ENCODE measurements at places on chromosomes 11 and 22. TPM values are rescaled to one million over a fixed set of nuclear protein-coding genes. Genes with fewer than 3 reads are reported as not detected.
A peak's percentile ranks its signal among the peaks of the same experiment; 100 is the strongest.

- no peak for DNase-seq
Observed at GRCh38 chr11:127601578-127601977, 601.0 kb upstream of the KIRREL3 start.

DNA sequence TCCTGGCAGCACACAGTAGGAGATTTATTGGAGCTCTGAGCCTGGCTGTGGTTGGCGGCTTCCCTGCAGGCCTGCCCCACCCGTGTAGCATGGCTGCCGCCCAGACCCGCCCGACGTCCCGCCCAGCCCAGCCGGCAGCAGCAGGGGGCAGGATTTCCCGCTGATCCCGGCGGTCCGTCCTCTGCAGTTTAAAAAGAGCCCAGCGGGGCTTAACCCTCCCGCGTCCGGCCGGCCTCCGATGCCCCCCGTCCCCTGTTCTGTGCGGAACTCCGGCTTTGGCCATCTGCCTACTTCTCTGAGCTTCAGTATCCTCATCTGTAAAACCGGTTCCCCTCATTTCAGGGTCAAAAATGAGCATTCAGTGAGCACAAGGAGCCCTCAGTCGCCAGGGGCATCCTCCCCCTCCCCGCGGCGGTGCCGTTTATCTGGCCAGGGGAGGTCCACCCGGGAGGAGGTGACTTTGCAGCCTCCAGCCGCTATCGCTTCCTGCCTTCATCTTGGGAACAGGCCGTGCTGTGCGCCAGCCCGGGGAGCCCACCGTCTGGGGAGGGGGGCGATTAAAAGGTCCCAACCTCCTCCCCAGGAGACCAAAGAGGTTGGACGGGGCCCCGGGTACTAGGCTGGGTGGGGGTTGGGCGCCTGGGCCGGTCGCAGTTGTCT is at the start of gene GAS2L1:
Gene GAS2L1, plus strand, starts transcription at position 476 of the 660 bp plus-strand sequence. CDS start 1,456 bp downstream, outside the sequence.
- peak; percentile 92 for DNase-seq

DNA sequence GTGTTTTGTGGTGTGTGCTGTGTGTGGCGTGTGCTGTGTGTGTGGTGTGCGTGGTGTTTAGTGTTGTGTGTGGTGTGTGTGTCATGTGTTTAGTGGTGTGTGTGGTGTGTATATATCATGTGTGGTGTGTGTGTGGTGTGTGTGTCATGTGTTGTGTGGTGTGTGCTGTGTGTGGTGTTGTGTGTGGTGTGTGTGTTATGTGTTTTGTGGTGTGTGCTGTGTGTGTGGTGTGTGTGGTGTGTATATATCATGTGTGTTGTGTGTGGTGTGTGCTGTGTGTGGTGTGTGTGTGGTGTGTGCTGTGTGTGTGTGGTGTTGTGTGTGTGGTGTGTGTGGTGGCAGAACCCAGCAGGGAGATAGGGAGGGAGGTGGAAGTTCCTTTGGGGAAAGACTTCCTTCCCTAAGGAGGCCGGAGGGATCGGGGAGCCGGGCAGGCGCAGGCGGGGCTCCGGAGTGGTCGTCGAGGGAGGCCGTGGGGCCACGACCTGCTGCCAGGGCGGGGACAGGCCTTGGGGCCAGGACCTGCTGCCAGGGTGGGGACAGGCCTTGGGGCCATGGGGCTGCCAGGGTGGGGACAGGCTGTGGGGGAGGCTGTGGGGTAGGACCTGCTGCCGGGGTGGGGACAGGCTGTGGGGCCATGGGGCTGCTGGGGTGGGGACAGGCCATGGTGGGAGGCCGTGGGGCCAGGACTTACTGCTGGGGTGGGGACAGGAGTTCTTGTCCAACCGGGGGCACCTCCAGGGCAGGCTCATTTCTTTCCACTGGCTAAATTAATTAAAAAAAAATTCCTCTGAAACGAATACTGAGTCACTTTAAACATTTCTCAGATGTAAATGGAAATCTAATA is 15.2 kb downstream of the PIM3 start:
- DNase-seq = peak; percentile 46

Gene MYO7A
- 8.9 TPM for total RNA-seq

DNA sequence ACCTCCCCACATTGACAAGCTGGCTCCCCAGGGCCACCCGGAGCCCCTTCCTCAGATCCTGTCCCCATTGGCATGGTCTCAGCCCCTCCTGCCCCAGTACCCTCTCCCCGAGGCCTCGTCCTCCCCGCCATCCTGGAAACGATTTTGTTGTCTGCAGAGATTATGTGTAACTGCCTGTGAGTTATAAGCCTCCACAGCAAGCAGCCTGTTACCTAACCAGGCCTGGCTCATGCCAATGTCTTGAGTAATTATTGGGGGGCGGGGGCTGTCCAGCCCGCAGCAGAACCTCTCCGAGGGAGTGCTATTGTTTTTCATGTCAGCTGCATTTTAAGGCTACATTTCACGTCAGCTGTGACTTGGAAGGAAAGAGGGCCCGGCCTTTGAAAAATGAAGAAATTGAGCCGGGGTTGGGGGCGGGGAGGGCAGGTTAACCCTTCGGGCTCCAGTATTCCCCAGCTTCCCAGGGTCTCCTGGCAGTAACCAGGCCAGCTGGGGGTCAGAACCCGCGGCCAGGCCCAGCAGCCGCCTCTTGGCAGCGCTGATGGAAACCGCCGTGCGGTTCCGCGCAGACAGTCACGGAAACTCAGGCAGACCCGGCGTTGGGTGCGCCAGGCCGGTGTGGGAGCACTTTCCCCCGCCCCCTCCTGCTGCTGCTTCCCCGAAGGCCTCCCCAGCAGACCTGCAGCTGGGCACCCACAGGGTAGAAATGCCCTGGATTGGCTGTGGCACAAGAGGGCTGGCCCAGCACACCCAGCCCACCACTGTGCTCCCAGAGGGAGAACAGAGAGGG is 59.5 kb downstream of the CDKN1C start:
- no peak for DNase-seq

- DNase-seq = no peak
Observed at GRCh38 chr11:69369945-69370344, 76.0 kb downstream of the MYEOV start.

DNA sequence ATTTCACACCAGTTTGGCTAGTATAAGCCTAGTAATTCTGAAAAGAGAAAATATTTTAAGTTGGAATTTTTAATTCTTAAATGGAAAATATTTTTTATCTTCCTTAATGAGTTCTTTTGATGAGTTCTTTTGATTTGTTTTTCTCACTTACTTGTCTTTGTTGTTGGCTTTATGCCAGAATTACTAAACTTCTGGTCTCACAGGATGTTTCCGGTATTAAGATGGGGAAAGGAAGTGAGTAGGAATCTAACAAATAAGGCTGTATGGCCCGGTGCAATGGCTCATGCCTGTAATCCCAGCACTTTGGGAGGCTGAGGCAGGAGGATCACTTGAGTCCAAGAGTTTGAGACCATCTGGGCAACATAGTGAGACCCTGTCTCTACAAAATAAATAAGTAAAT is 106.4 kb downstream of the ARHGAP42 start:
- DNase-seq = no peak

GRCh38 chr22:36232715-36233401 is 6.5 kb downstream of the APOL2 start:
- no peak for DNase-seq

Gene APOA4
- total RNA-seq = 1.8 TPM

GRCh38 chr11:2585566-2586086 is 114.2 kb downstream of the KCNQ1OT1 start:
- DNase-seq = no peak

Gene RFPL2
- total RNA-seq = not detected

DNA sequence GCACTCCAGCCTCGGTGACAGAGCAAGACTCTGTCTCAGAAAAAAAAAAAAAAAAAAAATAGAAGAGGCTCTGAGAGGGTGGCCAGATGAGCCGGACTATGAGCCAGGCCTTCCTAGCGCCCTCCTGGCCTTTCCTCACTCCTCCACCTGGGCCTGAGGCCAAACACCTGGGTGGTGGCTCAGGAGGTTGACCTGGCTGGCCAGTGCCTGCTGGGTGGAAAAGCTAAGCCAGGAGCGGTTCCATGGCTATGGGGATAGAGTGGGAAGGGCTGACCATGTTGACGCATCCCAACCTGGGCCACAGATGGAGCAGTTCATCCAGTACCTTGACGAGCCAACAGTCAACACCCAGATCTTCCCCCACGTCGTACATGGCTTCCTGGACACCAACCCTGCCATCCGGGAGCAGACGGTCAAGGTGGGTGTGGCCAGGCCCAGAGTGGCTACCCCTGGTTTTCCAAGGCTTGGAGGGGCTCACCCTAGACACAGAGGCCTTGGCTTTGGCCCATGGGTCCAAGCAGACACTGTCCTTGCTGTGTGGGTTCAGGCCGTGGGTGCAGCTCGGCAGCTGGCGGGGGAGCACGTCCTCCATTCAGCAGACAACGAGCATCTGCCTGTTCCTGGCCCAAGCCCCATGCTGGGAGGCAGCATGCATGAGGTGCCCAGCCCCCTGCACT is 7.6 kb downstream of the SCYL1 start:
- DNase-seq = no peak

- DNase-seq = peak; percentile 25
Observed at GRCh38 chr11:103537904-103538502, 428.8 kb downstream of the DYNC2H1 start.

- no peak for DNase-seq
Observed at GRCh38 chr11:1034456-1035295, 1.8 kb downstream of the MUC6 start.

Gene HIPK3
- 64.0 TPM for total RNA-seq

Gene LMO2
- total RNA-seq = not detected

DNA sequence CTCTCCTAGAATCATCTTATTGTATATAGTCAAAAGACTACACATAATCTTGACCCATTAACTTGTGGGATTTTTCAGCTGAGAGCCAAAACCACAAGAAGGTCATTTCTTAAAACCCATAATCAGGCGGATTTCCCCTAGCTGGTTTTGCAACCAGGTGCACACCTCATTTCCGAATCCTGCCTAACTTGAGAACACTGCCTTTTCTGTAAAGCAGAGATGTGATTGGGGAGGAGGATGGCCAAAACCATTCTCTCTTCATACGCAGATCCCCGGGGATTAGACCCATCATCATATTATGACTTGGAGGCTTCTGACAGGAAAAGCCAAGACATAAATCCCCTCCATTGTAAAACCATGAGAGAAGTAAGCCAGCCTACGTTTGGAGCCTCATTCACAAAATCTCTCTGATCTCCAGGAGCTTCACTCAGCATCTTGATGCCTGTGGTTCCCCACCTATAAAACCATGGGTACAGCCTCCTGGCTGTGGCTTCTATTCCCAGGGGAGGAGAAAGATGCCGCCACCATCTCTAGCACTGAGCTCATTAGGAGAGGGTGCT is 191.3 kb downstream of the KIF18A start:
- DNase-seq = no peak

DNA sequence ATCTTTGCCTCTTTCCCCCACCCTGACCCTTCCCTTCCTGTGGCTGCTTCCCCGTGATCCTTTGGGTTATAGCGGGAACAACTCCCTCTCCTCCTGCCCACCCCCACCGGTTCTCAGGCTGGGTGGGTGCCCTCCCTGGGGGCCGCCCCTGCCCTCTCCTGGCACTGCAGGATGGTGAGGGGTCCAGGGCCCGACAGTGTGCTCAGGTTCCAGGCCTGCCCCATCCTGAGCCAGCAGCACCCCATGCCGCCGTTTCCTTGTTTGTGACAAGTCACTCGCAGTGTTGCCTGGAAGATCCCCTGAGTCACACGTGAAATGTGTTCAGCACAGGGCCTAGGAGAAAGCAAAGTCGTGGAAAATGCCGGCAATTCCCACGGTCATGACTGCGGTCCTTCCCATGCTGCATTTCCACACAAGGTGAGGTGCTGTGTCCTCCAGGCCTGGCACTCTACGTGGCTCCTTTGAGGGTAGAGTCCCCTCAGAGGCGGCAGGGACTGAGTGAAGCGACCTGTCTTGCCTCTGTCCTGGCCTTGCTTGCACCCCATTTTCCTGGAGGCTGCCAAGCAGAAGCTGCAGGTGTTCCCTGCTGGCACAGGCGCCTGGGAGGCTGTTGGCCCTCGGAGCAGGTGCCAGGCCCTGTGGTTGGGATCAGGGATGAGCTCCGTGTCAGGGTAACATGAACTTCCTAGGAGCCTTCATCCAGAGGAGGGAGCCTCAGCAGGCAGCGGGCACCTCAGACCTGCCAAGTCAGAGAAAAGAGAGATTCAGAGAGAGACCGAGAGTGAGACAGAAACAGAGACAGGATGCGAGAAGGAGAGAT is 80.5 kb upstream of the LINC01488 start:
- DNase-seq = no peak

GRCh38 chr11:66981976-66982578 is 7.0 kb downstream of the C11orf86 start:
- no peak for DNase-seq

DNA sequence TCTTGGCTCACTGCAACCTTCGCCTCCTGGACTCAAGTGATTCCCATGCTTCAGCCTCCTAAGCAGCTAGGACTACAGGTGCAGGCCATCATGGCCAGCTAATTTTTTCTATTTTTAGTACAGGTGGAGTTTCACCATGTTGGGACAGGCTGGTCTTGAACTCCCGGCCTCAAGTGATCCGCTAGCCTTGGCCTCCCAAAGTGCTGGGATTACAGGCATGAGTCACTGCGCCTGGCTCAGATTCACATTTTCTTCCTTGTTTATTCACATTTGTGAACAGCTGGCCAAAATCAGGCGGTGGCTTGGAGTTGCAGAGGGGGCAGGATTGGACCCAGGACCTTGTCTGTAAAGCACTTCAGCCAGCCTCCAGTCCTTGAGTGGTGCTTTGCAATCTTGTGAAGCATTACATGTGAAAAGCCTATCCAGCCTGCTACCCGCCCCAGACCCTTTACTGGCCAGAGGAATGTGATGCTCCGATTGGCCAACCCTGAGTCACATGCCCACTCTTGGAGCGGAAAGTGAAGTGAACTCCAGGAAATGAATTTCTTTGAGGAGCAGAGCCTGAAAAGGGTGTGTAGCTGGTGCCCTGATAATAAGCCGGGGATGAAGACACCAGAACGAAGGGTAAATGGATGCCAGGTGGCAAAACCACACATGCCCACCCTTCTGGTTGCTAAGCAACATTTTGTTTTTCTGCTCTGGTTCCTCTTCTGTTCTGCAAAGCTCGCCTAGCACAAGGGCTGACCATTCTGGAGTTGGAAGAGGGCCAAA is 62.6 kb upstream of the PTPRJ start:
- peak; percentile 27 for DNase-seq

- DNase-seq = no peak
Observed at GRCh38 chr11:30424844-30425243, 101.9 kb downstream of the ARL14EP start.

Gene ZNF215
- not detected for total RNA-seq

- DNase-seq = no peak
Observed at GRCh38 chr11:114482114-114482513, 42.8 kb downstream of the REXO2 start.

DNA sequence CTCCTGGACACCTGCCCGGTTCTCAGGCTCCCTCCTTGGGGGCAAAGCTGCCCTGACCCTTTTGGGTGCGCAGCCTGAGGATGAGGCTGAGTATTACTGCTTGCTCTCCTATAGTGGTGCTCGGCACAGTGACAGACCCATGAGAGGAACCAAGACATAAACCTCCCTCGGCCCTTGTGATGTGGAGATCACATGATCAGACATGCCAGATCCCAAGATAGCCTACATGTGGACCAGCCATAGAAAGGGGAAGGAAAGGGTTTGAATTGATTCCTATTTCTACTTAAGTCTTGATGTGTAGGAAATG is 125.3 kb downstream of the VPREB1 start:
- no peak for DNase-seq

Gene YPEL1
- 1.3 TPM for total RNA-seq

Gene MPEG1
- total RNA-seq = not detected
